ENCODE measurements at places on chromosomes 3 and 15. TPM values are rescaled to one million over a fixed set of nuclear protein-coding genes. Genes with fewer than 3 reads are reported as not detected.

- no peak for DNase-seq
These were observed 26.2 kb upstream of the LRTM1 start for GRCh38 chr3:54954022-54954421.

DNA sequence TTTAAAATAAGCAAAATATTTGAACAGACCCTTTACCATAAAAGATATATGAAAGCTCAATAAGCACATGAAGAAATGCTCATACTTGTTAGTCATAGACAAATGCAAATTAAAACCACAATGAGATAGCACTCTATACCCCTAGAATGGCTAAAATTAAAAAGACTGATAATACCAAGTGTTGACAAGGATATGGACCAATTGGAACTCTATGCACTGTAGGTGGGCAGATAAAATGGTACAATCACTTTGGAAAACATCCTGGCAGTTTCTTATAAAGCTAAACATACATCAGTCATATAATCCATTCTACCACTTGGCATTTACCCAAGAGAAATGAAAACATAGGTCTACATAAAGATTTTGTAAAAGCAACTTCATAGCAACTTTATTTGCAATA, 293.0 kb upstream of the TLE3 start:
- no peak for DNase-seq

Gene MINAR1
- 2.3 TPM for total RNA-seq

GRCh38 chr3:196499807-196500524, 3.6 kb downstream of the RNF168 start:
- no peak for DNase-seq

Gene B3GALNT1
- 4.6 TPM for total RNA-seq

Gene ERC2
- 2.8 TPM for total RNA-seq

Gene SLC27A2
- total RNA-seq: 5.5 TPM

DNA sequence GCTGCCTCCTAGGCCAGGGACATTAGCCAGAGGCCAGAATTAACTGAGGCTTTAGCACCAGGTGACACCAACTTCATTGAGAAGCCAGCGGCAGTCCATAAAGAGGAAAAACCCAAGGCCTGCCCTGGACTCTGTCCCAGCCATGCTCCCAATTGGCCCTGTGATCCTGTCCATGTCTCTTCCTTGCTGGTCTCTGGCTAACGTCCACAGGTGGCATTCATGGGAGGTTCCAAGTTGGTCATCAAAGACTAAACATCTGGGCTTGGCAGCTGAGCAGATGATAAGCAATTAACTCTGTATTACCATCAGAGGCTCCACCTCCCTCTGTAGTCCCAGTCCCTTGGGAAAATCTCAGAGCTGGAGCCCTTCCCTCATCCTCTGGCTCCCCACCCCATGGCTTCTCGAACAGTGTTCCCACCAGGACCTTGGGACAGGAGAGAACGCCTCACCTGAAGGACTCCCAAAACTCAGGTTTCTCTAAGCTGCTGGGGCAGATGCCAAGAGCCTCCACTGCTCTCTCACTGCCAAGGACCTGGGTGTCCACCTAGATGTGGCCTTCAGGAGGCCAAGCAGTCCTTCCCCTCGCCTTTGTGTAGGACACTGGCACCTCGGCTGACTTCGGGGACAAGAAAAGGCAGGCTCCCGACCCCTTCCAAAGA, 40.4 kb downstream of the GOLGA6A start:
- DNase-seq: no peak

DNA sequence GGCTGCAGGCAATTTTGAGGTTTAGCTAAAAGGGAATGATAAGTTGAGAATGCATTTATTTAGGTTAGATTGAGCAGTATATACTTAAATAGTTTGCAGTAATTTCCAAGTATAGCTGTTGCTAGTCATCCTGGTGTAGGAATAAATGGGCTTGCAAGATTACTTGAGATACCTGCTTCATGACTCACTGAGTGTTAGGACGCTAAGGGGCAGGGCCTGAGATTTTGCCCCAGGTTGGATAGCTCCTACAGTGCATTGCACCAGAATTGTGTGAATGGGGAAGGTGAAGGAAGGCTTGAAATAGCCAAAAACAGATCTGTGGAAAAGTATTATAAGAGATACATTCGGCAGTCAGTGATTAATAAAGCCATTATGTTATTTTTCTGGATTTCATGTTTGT, 72.8 kb downstream of the KCNH8 start:
- no peak for DNase-seq

DNA sequence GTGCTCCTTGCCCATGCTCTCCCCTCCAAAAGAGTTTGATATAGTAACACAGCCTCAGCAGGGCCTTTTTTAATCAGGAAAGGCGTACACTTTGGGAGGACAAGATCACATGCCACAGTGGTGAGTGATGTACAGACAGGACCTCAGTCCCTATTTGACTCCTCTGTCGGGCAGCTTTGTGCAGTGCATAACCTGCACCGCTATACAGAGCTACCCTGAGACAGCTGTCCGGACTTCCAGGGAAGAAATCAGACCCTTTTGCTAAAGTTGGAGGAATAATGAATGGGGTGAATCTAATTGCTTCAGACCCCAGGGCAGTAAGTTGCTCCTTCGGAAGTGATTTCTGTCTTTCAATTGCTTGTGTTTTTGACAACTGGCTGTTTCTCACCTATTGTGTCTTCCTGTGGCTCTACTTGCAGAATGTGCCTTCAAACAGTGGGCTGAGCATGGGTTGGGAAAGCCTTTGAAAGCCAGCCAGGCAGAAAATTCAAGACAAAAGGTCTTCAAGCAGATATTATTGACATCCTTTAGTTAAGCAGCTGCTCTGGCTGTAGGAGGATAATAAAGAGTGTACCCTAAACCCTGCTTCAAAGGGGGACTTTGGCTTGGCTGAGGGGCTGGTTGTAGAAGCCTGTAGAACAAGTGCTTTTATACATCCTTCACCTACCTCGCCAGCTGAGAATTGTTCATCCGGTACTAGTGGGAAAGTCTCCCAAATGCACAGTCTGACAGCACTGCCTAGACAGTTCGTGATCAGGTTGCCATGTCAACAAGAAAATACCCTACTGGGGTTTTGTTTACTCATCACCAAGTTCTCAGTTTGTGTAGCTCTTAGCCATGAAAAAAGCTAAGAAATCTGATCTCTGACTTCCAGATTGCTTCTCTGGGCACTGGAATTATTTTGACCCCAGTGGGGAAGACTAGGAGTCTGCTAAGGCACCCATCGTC, 35.1 kb downstream of the SNTN start:
- no peak for DNase-seq

Gene PLSCR1
- total RNA-seq: 99.5 TPM

Gene ADAMTS7
- 0.25 TPM for total RNA-seq

GRCh38 chr3:10883478-10884234, 67.6 kb downstream of the SLC6A11 start:
- no peak for DNase-seq

DNA sequence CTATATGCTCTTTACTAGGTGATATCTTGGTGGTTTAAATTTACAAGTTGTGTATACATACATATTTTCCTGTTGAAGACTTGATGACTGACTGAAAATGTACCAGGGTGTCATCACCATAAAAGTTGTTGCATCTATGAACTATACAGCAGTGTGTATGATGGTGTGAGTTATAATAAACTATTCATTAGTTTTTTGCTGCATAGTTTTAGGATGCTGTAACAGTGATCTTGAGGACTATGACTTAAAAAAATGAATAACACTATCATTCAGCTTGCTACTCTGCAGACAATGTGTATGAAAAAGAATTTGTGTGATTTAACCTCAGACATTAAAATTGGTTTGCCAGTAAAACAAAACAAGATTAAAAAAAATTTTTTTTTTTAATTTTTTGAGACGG, 49.0 kb downstream of the UBE2E2 start:
- DNase-seq: no peak

DNA sequence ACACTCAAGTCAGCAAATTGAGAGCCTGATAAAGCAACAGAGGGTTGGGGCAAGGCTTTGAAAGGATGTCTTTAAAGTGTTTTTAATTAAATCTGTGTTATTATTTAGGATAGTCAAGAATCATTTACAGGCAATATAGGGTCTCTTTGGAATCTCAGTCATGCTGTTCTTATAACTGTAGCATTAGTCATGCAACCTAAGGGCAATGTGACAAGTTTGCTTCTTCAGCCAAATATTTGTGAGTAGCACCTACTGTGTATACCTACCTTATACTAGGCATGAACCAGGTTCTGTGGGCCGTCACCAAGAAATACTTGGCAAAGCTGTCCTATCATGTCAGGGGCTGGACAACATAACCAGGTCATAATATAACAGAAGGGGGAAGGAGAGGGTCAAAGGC, 184.6 kb upstream of the TRIM42 start:
- no peak for DNase-seq

GRCh38 chr3:129961141-129961541, 13.4 kb upstream of the TRH start:
- no peak for DNase-seq

DNA sequence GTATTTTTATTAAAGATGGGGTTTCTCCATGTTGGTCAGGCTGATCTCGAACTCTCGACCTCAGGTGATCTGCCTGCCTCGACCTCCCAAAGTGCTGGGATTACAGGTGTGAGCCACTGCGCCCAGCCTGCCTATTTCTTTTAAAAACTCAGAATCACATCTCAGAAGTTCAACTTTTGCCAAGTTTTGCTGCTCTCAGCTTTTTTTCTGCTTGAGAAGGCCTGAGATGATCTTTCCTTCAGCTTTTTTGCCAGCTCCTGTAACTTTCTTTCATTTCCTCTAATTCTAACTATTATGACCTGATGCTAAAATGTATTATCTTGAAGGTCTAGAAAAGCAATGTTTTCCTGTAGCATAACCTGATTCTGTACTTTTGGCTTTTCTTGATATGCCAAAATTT, 9.6 kb upstream of the EHHADH start:
- no peak for DNase-seq

- no peak for DNase-seq
These were observed 292.9 kb upstream of the NR2F2 start for GRCh38 chr15:96037584-96037983.

DNA sequence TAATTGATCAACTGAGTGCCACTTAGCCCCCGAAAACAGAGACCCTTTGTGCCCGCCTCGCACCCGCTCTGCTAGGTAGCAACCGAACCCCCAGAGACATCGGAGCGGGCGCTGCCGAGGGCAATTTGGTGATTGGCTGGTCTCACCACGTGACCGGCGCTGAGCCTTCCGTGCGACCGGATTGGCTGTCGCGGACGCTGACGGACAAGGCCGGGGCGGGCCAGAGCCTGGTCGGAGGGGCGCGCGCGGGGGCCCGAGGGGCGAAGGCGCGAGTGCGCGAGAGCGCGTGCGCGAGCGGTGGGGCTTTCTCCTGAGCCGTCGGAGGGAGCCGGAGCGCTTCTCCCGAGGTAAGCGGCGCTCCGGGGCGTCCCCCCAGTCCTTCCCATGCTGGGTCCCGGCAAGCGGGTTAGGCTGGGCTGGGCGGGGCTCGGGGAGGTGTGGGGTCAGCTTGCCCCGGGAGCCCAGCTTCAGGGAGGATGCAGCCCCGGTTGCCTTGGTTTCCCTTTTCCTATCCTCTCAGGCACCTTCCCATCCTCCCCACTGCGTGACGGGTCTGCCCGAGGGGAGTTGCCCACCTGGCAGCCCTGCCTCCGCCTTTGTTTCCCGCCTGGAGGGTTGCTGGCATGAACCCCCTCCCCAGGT, at the start of gene TMEM108:
Gene TMEM108, plus strand, starts transcription at position 303 of the 642 bp plus-strand sequence.
- DNase-seq: peak; percentile 75

- no peak for DNase-seq
These were observed 36.3 kb upstream of the TPM1 start for GRCh38 chr15:63006032-63006878.

- no peak for DNase-seq
These were observed 843.8 kb downstream of the VGLL3 start for GRCh38 chr3:86147119-86147518.

DNA sequence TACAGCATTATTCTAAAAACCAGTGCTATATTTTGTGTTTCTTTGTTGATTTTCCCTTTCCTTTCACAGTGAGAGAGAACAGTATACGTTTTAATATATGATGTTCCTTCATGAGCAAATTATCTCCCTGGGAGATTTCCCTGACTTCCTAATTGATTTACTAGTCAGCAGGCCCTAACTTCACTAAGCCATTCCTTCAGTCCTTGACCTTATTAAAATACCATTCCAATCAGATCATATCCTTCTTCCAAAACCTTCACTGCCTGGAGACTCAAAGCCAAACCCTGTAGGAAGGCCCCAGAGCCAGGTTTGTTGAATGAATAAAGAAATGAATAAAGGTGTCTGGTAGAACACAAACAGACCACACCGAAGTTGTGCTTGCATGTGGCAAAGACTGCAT, 43.8 kb upstream of the ARHGEF3 start:
- no peak for DNase-seq

DNA sequence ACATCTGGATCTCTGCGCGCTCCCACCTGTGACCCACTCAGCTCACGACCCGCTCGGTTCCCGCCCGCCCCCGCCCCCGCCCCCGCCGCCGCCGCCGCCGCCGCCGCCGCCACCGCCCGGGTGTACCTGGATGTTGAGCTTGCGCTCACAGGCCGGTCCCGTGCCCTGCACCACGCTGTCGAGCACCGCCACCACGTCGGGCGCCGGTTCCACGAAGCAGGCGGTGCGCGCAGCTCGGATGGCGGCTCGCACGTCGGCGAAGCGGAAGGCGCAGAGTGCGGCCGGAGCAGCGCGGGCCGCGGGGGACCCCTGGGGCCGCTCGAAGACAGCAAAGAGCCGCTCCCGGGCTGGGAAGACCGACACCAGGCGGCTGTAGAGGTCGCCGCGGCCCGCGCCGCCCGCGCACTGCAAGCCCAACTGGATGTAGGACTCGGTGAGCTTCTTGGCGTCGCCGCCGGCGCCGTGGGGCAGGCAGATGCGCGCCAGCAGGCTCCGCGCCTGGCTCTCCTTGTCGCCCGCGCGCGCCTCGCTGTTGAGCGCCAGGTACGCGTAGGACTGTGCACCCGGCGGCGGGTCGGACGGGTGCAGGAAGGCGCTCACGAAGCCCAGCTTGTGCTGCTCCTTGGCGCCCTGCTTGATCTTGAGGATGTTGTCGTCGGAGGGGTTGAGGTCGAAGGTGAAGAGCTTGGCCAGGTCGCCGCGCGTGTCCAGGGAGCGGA, 1.1 kb downstream of the PLXND1 start:
- no peak for DNase-seq

Gene ZCWPW2
- total RNA-seq: 0.91 TPM

GRCh38 chr3:20099060-20099459, 58.8 kb downstream of the KAT2B start:
- no peak for DNase-seq

Gene TUSC7
- not detected for total RNA-seq

DNA sequence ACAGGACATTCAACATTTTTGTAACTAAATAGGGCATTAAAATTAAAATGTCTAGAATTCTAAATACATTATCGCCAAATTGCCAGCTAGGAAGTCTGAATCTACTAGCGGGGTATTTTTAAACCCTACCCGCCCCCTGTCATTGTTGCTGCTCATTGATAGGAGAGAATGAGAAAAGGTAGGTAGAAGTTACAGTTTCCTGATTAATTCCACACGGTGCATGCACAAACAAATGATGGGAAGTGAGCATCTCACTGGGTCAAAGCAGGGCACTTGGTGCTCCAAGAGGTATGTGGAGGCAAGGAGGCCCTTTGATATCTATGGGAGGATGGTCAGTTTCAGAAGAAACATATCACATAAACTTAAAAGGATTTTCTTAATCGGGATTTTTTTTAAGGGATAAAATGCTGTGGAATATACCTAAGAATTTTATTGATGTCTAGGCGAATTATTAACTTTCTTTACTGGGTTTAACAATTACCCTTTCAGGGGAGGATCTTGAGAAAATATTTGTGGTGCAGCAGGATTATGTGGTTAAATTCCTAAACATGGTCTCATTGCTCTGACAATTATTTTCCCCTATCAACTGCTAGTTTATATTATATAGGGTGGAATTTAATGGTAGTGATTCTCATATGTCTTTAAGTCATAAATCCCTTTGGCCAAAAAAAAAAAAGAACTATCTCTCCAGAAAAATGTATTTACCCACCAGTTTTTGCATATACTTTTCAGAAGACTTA, 236.0 kb upstream of the GOLGA6L4 start:
- DNase-seq: no peak

Gene TRIM71
- total RNA-seq: not detected

Gene TMEM158
- 3.5 TPM for total RNA-seq

Data from pancreas (tissue), 10 donors.